Stimulated activated naive CD4-positive, alpha-beta T cell (primary cell): ENCODE measurements at places on chromosomes 3 and 15.

DNA sequence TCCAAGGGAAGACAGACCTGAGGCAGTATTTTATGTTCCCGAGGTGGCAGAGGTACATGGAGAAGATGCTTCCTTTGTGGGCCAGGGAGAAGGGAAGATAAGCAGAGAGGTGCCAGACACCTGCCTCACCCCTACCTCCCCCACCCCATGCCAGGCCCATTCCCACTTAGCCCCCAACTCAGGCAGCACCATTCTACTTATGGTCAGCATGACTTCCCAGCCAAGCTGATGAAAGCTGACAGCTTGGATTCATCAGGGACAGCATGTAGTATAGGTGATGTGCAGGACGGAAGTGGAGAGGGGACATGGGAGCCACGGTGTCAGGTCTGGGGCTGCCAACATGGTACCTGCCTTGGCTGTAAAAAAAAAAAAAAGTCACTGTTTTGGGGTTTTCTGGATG lies 57.5 kb upstream of the CSPG4 start:
- DNase-seq, result no peak

GRCh38 chr15:71733122-71733521 lies 77.2 kb upstream of the NR2E3 start:
- no peak for DNase-seq

GRCh38 chr3:121481106-121481880 lies 64.5 kb downstream of the POLQ start:
- DNase-seq, result no peak

DNA sequence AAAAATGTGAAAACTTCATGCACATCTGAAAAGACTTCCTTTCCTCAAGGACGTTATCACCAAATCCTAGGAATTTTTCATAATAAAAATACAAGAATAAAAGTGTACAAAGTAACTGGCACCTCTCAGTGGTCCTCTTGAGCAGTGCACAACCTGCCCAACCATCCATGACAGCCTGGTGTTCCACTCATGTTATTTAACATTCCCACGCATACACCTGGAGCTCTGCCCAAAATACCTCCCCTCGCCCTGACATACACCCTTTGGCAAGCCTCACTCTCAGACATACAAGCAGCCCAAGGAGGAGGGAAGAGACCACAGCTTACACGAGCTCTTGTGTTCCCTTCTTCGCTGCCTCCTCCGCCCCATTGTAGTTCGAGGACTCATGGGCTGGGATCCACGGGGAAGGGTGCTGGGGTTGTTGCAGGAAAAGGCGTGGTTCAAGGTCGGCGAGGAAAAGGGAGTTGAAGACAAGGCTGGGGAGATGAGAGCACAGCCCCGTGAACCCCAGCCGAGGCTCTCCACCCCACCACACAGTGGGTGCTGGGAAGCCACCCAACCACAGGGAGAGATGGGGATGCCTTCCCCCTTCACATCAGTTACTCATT lies 23.3 kb downstream of the GRIP2 start:
- DNase-seq, result no peak

GRCh38 chr3:15743587-15744009 lies 54.2 kb downstream of the ANKRD28 start:
- no peak for DNase-seq

DNA sequence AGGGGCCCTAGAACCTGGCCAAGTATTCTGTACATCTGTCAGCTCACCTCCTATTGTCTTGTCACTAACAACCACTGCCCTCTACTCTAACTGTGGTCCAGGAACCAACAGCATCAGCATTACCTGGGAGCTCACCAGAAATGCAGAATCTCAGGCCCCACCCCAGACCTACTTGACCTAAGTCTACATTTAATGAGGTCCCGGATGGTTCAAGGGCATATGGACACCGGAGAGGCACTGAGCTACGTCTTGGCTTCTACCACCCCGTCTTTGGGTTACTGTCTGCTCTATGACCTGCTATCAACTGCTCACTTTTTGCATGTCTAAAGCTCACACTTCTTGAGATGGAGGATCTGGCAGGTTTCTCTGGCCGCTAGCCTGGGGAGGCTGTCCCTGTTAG lies 8.1 kb downstream of the GALNT15 start:
- DNase-seq, result no peak

DNA sequence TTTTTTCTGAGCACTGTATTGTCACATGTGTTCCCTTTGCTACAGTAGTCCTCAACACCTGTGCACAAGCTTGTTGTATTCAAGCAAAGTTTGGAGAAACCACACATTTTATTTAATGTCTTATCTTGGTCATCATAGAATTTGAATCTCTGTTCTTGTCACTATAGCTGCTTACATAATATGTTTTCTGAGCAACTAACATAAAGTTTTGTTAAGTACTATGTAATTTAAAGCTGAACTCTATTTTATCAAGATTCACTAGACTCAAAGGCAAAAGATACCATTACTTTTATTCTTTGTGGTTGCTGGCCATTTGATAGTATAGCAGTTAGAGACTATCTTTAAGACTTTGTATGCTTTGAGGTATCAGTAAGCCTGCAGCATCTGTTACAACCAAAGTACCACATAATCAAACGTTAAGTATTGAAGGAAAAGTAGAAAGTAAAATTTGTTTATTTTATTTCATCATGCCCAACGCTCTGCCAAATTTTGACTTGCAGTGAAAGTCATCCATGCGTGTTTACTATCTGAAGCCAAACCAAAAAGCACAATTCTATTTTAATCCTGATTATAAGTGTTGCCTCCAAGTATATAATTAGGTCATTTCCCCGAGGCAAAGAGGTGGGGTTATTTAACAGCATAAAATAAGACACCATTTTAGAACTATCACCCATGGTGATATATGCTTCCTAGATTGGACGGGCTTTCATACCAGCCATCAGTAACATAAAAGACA lies 10.3 kb upstream of the ABHD10 start:
- DNase-seq, result no peak

DNA sequence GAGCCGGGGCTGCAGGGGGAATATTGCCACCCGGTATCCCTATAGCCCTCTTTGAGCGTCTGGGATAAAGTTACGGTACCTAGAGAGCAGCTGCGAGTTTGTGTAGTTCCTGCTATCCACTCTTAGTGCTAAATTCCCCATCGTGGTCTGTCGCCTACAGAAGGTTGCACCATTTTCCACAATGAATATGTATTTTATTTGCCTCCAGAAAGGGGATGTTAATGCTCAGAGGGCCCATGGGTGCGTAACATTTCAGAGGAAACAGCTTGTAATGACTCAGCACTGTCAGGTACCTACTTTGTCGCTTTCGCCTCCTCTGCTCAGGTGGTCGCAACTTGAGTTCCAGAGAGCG lies 1.1 kb downstream of the SLCO3A1 start:
- DNase-seq, result peak; percentile 30

- DNase-seq, result no peak
These were observed 32.2 kb downstream of the GOLGA6A start for GRCh38 chr15:74050127-74050526.
